ENCODE measurements at places on chromosomes 3 and 15.

DNA sequence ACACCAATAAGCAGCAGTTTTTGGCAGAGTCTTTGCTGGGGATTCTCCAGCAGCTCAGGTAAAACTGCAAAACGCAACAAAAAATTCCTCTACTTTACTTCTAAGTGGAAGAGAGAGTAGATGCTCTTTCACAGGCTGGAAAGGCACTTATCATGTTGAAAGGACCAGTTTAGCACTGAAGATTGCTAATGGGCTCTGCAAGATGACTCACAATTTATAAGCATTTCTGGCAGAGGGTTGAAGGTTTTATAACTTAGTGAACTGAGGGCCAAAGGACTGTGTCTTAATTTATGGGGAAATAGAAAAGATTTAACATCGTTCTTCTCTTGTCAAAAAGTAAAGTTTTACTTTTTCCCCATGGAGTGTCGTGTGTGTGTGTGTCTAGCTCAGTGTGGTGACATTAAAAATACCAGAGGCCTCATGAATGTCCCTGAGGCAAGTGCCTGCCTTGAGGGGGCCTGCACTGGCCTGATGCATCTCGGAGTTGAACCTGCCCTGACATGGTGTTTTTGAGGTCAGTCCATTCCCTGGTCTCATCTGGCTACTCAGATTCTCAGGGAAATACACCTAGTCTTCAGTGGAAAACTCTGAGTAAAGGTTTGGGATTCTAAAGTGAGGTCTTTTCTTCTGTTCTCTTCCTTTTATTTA lies 1092.0 kb downstream of the NAALADL2 start:
- no peak for DNase-seq

GRCh38 chr15:73927003-73927475 lies 777 bp downstream of the LOXL1 start:
- peak; percentile 65 for DNase-seq

GRCh38 chr15:48458876-48459275 lies 127.6 kb downstream of the DUT start:
- DNase-seq, result no peak

DNA sequence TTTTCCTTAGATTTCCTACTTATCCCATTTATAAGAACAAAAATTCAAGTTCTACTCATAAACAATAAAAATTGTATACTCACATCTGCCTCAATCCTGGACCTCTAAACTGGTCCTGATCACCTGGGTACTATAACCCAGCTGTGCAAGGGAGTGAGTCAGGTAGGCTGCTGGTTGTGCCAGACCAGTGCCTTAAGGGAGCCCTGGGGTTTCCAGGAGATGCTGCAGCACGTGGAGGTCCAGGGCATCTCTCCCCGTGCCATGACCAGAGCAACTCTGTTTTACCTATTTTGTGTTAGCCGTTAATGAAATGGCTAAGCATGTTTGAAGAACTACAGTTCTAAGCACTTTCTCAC lies 140.2 kb upstream of the TRIM42 start:
- no peak for DNase-seq

GRCh38 chr3:131360191-131360755 lies 21.3 kb upstream of the NUDT16 start:
- DNase-seq, result no peak

GRCh38 chr3:72351536-72351935 lies 496.7 kb downstream of the SHQ1 start:
- DNase-seq, result no peak
